ENCODE measurements at places on chromosomes 13 and 19. TPM values are rescaled to one million over a fixed set of nuclear protein-coding genes. Genes with fewer than 3 reads are reported as not detected.

The IGFL1 gene
- total RNA-seq, result not detected

The NBEA gene
- 7.4 TPM for total RNA-seq

The HPN gene
- not detected for total RNA-seq

The PTGER1 gene
- total RNA-seq, result 5.4 TPM

The GNG14 gene
- total RNA-seq, result not detected

The TMEM38A gene
- total RNA-seq, result 5.6 TPM

The GIPR gene
- 0.29 TPM for total RNA-seq

The SLC7A1 gene
- 15.1 TPM for total RNA-seq

The GZMM gene
- not detected for total RNA-seq

The UHRF1 gene
- 12.7 TPM for total RNA-seq

The ILF3 gene
- 129 TPM for total RNA-seq

The KIR2DL4 gene
- not detected for total RNA-seq

The KASH5 gene
- not detected for total RNA-seq

The CADM4 gene
- 3.8 TPM for total RNA-seq

The CLEC11A gene
- 64.9 TPM for total RNA-seq

The SIGLEC5 gene
- total RNA-seq, result not detected
